ENCODE measurements at places on chromosomes 16 and 17.

DNA sequence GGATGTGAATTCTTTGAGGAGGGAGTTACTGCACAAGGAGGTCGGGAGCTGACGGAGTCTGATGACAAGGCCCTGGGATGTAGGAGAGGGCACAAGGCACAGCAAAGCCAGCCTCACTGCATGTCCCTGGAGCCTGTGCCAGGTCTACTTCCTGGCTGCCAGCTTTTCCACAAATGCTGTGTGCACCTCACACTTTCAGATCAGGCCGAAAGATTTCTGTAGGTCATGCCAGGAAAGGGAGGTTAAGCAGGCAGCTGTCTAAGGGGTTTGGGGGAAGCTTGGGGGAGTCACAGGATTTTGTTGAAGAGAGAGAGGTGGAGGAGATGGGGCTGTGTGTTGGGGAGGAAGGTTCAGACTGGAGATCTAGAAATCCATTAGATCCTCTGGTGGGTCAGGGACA, 792.5 kb downstream of the KCNJ18 start:
- no peak for DNase-seq

GRCh38 chr16:21116148-21116693, 34.4 kb downstream of the DNAH3 start:
- DNase-seq = peak; percentile 6

DNA sequence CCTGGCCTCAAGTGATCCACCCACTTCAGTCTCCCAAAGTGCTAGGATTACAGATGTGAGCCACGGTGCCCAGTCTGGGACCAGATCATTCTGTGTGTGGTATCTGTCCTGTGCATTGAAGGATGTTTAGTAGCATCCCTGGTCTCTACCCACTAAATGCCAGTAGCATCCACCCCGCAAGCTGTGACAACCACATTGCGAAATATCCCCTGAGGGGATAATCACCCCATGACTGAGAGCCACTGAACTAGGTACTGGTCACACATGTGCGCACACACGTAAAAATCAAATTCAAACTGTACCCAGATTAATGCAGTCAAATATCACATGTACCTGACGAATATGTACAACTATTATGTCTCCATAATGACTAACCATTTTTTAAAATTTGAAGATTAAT, 35.8 kb downstream of the TEKT5 start:
- DNase-seq = no peak

DNA sequence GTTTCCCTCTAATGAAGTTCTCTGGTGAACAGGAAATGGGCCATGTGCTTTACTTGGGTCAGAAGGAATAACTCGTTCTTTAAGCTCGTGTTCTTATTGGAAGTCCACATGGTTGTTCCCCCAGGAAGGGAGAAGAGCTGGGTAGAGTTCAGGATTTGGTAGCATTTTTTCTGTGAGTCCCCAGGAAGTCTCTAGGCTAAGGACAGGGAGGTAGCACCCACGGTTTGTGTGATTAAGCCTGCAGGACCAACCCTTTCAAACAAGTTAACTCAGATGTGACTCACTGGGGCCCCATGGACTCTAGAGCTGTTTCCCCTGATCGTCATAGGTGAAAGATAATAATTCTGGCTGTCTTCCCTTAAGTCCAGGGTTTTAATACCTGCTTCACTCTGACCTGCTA, 16.4 kb downstream of the SAP30BP start:
- DNase-seq = peak; percentile 80

DNA sequence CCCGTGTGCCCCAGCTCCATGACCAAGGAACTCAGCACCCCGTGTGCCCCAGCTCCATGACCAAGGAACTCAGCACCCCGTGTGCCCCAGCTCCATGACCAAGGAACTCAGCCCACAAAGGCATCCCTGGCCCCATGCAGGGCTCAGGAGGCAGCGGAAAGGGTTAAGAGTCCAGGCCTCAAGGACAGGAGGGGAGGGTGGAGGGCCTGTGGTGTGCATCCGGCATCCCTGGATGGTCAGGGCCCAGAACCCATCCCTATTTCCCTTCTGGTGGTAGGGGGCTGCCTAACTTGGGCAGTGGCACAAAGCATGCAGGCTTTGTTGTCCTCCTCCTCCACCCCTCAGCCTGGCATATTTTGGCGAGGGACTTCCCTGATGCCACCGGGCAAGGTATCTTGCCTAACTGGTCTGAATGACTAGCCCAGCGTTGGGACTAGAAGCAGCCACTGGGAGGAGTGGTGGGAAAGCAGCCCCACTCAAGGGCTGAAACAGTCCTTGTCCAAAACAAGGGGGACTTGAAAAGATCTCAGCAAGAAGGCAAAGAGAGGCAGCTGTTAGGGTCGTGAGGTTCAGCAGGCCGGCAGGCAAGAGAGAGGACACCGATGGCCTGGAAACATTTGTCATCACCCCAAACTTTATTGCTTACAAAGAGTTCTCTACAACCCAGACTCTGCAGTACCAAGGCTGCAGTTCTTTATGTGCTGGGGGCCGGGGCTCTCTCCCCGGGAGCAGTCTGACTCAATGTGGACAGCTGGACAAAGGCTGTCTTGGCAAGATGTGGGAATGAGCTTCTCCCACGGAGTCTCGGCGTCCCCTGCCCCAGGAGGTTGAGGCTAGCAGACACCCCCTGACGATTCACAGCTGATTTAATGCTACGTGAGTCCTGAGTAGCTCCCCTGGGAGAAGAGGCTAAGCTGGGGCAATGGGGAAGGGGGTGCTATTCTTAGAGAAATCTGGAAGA, 902 bp upstream of the SPATA32 start:
- DNase-seq = peak; percentile 50

GRCh38 chr16:66740010-66740409, 11.4 kb downstream of the DYNC1LI2 start:
- DNase-seq = peak; percentile 58

DNA sequence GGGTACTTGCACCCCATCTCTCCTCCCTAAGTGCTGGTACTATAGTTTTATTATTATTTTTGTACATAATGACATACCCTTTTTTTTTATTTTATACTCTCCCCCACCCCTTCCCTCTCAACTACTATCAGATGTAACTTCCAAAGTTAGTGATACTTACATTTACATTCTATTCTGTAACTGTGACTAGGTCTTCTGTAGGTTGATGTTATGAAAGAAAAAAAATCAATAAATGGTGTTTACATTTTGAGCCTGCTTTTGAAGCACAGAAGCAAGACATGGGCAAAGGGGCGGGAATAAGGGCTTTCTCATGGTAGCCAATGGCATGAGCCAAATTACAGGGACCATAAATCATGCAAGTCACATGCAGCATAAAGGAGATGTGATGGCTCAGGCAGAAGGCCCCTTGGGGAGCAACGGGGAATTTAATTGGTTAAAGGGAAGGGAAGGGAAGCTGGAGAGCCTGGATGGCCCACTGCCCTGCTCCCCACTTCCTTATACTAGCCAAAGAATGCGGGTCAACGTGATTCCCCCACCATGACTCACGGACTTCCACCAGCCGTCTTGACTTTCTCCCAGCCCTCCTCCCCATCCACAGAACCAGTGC, 2.4 kb upstream of the ACSF2 start:
- DNase-seq = peak; percentile 99

DNA sequence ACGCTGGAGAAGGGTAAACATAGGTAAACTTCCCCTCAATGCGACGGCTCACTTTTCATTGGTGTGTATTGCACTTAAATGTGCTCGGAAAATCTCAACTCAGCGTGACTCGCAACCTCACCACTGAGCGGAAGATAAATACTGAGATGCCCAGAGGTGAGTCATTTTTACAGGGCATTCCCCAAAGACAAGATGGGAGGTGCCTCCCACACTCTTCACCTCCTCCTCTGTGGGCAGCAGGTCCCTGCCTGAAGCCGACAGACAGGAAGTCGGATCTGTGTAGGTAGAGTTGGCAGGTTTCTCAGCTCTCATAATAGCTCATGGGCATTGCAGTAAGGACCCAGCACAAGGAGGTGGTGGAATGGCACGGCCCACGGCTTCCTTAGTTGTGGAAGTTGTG, 274.6 kb upstream of the HSBP1 start:
- DNase-seq = peak; percentile 79

GRCh38 chr17:34997355-34997862, 17.1 kb downstream of the LIG3 start:
- peak; percentile 80 for DNase-seq

GRCh38 chr17:5838661-5839300, 231.4 kb upstream of the WSCD1 start:
- no peak for DNase-seq

- DNase-seq = no peak
Observed at GRCh38 chr17:58280480-58281217, at the start of gene MPO. TSS of gene MPO (minus strand) at chr17:58280935. CDS start at chr17:58280758, 177 bp downstream.

DNA sequence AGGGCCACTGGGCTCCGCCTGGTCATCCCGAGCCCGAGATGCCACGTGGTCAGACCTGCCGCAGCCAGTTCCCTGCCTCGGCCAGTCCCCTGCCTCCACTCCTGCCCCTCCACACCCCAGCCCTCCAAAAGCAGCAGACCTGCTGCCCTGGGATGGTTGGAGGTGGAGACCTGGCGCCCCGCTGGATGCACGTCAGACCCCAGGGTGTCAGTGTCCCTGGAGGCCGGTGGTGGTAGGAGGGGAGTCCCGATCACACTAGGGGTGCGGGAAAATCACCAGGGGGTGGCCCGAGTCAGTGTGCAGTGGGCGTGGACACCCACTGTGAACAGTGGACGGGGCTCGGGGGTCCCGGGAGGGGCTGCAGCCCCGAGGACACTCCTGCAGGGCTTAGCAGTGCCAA, 26.9 kb downstream of the TPSG1 start:
- no peak for DNase-seq

GRCh38 chr17:38588788-38589174, 17.0 kb downstream of the SRCIN1 start:
- no peak for DNase-seq

DNA sequence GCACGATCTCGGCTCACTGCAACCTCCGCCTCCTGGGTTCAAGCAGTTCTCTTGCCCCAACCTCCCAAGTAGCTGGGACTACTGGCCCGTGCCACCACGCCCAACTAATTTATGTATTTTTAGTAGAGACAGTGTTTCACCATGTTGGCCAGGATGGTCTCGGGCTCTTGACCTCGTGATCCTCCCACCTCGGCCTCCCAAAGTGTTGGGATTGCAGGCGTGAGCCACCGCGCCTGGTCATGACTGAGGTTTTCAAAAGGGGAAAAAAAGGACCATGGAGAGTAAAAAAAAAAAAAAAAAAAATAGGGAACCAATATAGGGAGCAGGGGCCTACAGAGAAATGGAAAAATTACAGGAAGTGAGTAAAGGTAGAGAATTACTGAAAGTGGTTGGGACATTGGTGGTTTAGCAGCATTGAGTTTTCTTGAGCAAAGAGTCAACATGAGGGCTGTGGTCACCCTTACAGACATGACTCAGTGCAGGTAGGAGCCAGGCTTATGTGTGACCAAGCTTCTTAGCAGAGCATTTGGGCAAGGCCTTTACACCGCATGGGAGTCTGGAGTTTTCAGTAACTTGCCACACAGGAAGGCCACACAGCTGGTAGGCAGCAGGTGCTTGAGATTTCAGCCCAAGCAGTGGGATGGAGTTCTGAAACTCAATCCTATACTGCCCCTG, 447.3 kb downstream of the HS3ST3B1 start:
- no peak for DNase-seq

- DNase-seq = no peak
Observed at GRCh38 chr17:78805301-78805700, 23.2 kb upstream of the CYTH1 start.

GRCh38 chr17:50460831-50461526, 7.7 kb downstream of the CHAD start:
- DNase-seq = no peak

GRCh38 chr16:31785126-31785525, 88.5 kb upstream of the ZNF267 start:
- no peak for DNase-seq

DNA sequence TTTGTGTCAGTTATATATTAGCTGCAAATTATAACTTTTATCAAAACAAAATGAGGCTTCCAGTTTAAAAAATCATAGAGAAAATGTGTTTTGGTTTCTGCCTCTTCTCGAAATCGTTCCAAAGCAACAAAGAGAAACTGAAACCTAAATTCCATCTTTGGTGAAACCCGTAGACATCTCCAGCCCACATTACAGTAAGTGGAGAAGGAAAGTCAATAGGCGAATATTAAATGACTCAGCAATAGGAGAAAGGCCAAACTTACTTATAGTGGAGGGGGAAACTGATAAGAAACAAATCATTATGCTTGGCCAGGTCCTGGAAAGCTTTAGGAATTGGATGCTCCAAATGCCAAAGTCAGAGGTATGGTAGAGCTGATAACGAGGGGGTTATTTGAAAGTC, 103.0 kb upstream of the SHISA6 start:
- DNase-seq = no peak

GRCh38 chr17:65268832-65269231, 131.7 kb downstream of the RGS9 start:
- peak; percentile 70 for DNase-seq

DNA sequence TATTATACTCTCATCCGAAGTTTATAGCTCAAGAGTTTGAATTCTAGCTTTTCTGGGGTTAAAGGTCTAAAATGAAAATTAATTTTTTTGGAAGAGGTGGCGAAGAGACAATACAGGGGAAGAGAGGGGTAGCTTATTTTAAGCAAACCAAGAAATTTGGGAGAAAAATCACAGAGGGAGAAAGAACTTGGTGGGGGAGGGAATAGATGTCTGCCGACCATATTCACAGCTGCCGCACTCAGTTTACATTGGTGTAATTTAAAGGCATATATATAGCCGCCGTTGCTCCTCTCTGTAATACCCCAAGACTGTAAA, 6.5 kb upstream of the ZFHX3 start:
- no peak for DNase-seq

DNA sequence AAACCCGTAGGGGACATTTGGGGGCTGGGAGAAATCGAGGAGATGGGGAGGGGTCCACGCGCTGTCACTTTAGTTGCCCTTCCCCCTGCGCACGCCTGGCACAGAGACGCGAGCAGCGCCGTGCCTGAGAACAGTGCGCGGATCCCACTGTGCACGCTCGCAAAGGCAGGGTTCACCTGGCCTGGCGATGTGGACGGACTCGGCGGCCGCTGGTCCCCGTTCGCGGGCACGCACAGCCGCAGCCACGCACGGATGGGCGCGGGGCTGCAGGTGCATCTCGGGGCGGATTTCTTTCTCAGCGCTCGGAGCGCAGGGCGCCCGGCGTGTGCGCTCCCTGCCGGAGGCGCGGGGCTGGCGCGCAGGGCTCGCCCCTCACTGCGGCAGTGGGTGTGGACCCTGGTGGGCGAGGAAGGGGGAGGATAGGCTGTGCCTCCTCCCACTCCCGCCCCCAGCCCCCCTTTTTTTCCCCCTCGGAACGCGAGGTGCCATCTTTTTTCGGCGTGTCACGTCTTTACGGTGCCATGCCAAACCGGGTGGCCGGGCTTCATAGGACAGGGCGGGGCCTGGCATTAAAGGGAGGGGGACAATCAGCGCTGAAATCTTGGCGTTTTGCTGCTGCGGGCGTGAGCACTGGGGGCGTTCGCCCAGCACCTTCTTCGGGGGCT, 1.1 kb downstream of the MAPT start:
- no peak for DNase-seq

GRCh38 chr16:50610331-50611262, 62.4 kb downstream of the NKD1 start:
- no peak for DNase-seq

GRCh38 chr17:76023900-76024237, 3.2 kb downstream of the EVPL start:
- no peak for DNase-seq

- DNase-seq = peak; percentile 82
Observed at GRCh38 chr16:22001591-22001990, 675 bp upstream of the PDZD9 start.
